Fibroblast of pulmonary artery (primary cell): ENCODE measurements at places on chromosomes 16 and 17.
A peak's percentile ranks its signal among the peaks of the same experiment; 100 is the strongest.

GRCh38 chr16:85755929-85756768 lies 5.3 kb upstream of the C16orf74 start:
- no peak for DNase-seq

GRCh38 chr17:13311306-13311705 lies 290.4 kb downstream of the HS3ST3A1 start:
- DNase-seq, result peak; percentile 12

GRCh38 chr17:39793301-39793872 lies 55.6 kb downstream of the GRB7 start:
- no peak for DNase-seq

- peak; percentile 53 for DNase-seq
Observed at GRCh38 chr16:75311383-75311938, 60.0 kb upstream of the BCAR1 start.
